Gastrocnemius medialis (tissue), 4 donors: ENCODE measurements at places on chromosomes 3 and 15.

DNA sequence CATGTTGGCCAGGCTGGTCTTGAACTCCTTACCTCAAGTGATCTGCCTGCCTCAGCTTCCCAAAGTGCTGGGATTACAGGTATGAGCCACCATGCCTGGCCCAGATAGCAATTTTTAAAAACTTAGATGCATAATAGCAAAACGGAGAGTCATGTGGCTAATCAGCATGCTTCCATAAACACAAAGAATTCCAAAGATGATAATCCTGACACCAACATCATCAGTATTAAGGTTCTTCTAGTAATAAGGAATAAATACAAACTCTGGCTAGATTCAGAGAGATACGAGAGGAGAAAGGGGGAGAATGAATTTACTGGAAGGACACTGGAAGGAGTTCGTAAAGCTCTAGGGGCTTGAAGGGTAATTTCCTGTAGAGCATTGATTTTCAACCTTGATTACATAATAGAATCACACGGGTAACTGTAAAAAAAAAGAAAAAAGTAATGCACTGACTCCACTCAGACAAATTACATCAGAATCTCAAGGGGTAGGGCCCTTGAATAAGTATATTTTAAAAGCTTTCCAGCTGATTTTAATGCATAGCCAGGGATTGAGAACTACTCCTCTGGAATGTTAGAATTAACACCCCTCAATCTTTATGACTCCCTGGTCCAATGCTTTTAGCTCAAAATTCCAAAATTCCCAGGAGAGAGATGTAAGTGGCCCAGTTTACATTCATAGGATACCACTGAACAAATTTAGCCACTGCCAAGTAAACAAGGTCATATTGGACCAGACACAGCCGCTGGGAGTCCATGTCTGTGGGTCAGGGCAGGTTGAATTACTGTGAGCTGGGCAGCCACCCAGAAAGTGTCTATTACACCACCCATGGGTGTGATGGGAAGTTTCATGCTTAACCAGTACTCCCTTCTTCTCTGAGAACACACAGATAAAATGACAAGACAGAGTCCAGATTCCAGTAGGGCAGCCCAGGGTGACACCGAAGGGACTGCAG lies 243.9 kb downstream of the TBL1XR1 start:
- DNase-seq = peak; percentile 93

- DNase-seq = no peak
Measured at GRCh38 chr15:61410662-61411061, 181.6 kb upstream of the RORA start.

GRCh38 chr3:57793737-57794187 lies 37.7 kb downstream of the SLMAP start:
- DNase-seq = no peak

- DNase-seq = no peak
Measured at GRCh38 chr3:101809178-101810021, 30.4 kb downstream of the NXPE3 start.

DNA sequence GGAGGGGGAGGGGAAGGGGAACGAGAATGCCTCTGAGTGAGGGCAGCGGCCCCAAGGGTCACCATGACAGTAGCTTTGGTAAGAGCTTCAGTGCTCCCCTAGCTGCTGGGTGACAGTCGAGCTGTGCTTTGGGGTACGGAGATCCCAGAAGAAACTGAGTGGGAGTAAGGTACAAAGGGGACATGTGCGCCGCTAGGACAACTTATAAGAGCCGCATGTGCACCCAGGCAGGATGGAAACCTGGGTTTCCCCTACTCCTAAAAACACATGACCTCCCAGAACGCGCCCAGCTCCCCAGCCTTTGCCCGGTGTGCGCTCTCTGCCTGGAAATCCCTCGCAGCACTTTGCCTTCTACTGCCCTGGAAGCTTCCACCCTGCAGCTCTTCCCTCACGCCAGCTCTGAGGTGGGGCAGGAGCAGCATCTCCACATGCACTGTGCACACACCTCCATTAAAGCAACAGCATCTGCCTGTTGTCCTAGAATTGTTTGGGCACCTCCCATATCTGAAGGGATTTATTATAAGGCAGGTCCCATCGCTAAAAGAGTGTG lies 232.2 kb downstream of the ADAMTS17 start:
- no peak for DNase-seq

GRCh38 chr15:100595964-100596363 lies 6.0 kb downstream of the LINS1 start:
- DNase-seq = no peak

DNA sequence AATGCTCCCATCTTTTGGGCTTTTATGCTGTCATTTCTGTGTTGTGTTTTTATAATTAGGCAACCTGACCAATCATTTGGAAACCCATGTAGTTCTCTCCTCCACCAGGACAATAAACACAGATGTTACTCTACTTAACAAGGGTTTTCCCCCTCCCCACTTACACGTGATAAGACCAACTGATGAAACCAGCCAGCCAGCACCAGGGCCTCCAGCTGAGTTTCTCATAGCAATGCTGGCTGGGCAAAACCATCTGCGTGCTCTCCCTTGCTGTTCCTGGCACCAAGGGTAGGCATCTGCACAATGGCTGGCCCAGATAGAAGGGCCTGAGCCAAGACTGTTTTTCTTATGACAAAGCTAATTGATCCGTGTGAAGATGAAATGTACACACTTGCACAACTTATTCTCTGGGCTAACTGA lies 310.4 kb downstream of the PLCL2 start:
- no peak for DNase-seq

DNA sequence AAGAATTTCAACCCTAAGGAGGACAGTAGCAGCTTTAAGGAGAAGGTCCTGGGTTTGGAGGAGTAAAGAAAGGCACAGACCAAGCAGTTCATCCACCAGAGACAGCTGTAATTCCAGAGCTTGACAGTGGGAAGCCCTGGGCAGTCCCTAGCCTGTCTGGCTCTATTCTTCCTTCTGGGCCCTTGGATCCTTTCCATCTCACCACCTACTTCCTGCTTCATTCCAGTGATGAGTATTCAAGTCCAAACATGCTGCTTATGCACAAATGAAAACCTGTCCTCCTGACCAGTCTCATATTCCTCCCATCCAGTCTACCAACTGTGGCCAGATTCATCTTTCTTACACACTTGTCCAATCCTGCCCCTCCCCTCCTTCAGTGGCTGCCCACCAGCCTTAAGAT lies 171.4 kb downstream of the CNTN3 start:
- no peak for DNase-seq

- no peak for DNase-seq
Measured at GRCh38 chr3:87733671-87734367, 325.0 kb downstream of the CGGBP1 start.

GRCh38 chr15:81384891-81385720 lies 11.1 kb upstream of the TMC3 start:
- DNase-seq = no peak

DNA sequence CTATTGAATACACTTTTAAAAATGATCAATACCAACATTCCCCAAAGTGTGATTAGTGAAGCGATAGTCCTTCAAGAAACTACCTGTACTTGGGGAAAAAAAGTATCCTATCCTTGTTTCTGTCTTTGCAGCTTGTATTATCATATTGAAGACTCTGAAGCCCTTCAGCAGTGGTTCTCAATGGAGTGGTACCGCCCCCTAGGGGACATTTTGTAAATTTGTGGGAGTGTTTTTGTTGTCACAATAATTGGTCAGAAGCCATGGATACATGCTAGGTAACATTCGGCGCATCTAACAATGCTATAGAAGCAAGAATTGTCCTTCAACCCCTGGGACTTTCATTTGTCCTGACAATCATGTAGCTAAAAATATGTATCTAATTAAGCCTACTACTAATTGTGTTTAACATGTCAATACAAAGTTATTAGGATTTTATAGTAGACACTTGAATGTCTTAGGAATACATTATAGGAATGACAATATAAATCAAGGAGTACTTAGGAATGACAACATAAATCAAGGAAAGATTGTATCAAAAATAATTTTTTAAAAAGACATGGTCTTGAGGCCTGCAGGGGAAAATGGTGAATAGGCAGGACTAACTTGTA lies 53.7 kb downstream of the NMD3 start:
- no peak for DNase-seq

DNA sequence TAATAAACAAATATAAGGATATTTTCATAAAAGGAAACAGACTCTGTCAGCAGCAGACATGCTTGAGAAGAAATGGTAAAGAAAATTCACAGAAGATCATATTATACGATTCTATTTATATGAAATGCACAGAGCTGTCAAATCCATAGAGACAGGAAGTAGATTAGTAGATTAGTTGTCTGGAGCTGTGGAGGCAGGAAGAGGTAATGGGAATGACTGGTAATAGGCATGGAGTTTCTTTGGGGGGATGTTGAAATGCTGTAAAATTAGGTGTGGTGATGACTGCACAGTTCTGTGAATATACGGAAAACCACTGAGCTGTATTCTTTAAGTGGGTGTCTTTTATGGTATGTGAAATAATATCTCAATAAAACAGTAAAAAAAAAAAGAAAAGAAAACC lies 35.3 kb downstream of the CEP152 start:
- DNase-seq = no peak

- DNase-seq = no peak
Measured at GRCh38 chr15:85116494-85116893, 134.8 kb downstream of the PDE8A start.

DNA sequence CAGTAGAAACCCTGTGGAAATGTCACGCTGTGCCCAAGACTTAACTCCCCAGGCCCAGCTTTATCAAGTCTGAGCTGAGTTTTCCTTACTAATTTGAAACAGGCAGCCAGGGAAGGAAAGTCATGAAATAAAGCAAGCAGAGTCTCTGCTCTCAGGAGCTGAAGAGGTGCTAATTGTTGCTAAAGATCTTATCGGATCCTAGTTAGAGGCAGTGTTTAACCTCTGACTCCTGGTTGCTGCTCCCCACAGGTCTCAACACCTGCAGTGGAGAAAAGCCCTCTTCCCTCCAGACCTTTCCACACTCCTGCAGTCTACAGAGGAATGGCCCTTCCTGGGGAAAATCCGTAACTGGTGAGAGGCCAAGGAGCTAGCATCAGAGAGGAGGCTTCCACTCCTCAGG lies 628.2 kb downstream of the NTRK3 start:
- DNase-seq = no peak

DNA sequence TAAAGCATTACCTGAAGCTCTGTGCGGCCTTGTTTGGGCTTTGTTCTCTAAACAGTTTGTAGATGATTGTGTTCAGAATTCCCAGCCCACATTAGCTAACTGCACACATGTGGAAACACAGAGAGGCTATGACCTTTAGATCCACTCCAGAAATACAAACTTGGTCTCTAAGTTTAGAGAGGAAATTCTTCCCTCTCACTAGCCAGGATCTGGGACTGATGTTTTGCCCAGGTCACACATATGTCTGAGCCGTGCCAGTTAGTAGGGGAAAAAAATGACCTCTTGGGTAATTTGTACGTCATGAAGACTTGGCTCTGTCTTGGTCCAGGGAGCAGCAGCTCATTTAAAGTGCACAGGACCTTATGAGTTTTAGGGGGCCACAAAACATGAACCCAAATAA lies 223.1 kb downstream of the RBMS3 start:
- DNase-seq = peak; percentile 66

DNA sequence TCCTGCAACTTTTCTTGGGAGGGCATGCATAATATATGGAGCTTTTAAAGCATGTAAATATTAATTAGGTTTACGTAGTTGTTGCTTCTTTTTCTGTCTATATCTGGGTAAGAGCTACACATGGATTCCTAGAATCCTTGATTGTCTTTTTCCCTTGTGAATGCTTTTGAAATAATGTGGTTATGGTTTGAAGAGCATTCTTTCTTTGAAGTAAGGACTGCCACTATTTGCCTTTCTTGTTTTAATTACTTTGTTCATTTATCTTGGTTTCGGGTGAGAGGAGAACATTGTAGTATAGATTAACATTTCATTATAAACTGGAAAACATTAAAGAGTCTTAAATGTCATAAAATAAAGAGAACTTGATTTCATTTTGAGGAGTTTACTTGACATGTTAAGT lies 674.0 kb downstream of the ZBBX start:
- no peak for DNase-seq

GRCh38 chr3:13072600-13073325 lies 466 bp downstream of the IQSEC1 start:
- DNase-seq = no peak

GRCh38 chr15:54605556-54605955 lies 591.2 kb downstream of the RSL24D1 start:
- DNase-seq = no peak

GRCh38 chr15:29067949-29068348 lies 182.2 kb downstream of the APBA2 start:
- DNase-seq = no peak

DNA sequence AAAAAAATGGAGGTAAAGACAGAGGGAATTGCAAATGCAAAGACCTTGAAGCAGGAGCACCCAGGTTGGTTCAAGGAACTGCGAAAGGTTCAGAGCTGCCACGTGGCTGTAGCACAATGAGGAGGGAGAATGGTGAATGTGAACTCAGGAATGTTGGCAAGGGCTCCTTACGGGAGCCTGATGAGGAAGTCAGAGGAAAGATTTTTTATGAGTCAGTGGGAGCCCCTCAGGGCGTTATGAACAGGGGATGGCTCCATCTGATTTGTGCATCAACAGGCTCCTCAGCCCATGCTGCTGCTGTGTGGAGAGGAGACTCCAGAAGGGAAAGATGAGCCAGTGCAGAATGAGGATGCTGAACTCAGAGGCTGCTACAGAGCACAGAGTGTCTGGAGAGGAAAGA lies 194.4 kb downstream of the ARRDC4 start:
- DNase-seq = no peak

- DNase-seq = no peak
Measured at GRCh38 chr15:85706779-85707518, 87.8 kb downstream of the KLHL25 start.

DNA sequence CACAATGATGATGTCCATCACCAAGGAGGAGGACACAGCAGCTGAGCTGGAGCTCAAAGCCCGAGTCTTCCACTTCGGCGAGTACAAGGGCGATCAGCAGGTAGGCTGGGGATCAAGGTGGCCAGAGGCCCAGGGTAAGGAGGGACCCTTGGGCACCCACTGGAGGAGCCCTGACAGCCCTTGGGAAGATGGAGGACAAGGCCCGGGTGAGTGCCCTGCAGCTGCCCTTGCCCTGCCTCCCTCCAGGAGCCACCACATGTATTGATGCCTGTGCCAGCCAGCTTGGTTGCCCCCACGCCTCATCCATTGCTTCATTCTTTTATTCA lies 38.4 kb downstream of the CFAP100 start:
- no peak for DNase-seq

- DNase-seq = no peak
Measured at GRCh38 chr3:179450901-179451264, 387 bp downstream of the GNB4 start.

GRCh38 chr15:100169615-100170290 lies 172.0 kb downstream of the ADAMTS17 start:
- DNase-seq = no peak
